ENCODE measurements at places on chromosomes 4 and X.

DNA sequence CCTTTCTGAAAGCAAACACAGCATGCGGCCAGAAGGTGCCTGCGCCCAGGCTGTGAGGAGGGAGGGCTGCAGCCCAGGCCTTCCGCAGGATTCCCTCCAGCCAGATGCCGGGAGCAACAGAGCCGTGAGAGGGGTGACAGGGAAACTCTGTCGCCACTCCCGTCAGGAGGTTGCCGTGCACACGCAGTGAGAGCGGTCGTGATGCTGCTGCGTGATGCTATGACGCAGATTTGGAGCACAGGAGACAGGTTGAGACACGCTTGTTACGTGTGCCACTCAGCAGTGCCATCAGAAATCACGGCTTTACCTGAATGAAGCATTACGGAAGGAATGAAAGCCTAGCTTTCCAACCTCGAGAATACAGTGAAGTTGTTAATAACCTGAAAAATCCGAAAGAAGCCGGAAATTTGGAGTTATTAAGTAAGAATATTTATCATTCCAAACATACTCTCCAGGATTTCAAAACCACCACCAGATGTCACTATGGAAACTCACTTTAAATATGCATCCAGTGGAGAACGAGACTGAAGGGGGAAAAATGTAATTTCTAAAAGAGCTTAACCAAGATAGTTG is 54.4 kb downstream of the FAT1 start:
- DNase-seq, result no peak

GRCh38 chr4:1198098-1198844 is 25.9 kb upstream of the SPON2 start:
- no peak for DNase-seq

GRCh38 chr4:81314196-81314896 is 99.3 kb upstream of the PRKG2 start:
- DNase-seq, result no peak

DNA sequence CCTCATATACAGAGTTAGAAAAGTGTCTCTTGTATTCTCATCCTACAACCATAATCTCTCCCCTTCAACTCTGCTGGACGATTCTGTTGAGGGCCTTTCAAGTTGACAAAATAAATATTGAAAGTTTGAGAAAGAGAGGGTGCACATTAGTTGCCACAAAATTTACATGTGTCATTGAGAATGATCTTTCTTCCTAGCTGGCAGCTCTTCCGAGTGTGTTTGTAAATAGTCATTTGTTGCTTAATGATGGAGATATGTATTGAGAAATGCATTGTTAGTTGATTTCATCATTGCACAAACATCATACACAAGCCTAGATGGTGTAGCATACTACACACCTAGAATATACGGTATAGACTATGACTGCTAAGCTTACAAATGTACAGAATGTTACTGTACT is 632.8 kb upstream of the AMOT start:
- no peak for DNase-seq
